ENCODE measurements at places on chromosomes 1 and 21. TPM values are rescaled to one million over a fixed set of nuclear protein-coding genes. Genes with fewer than 3 reads are reported as not detected.

DNA sequence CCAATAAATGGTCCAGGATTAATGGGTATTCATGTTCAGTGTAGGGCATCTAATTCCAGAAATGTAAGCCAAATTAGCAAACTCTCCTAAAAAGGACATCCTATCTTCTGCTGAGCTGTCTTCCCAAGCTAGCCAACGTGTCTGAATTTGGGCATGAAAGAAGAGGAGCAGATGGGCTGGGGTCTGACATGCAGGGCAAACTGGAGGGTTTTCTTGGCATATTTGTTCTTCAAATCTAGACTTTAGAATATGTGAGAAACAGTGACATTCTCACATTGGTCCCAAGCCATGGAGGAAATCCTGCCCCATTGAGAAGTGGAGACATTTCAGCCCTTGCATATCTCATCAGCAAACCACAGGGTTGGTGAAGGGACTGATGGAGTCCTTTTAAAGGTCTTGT is 67.2 kb downstream of the LRIG2 start:
- DNase-seq: no peak

GRCh38 chr1:164880644-164881043 is 321.7 kb downstream of the PBX1 start:
- no peak for DNase-seq

GRCh38 chr1:98496256-98496995 is 165.1 kb upstream of the SNX7 start:
- no peak for DNase-seq

DNA sequence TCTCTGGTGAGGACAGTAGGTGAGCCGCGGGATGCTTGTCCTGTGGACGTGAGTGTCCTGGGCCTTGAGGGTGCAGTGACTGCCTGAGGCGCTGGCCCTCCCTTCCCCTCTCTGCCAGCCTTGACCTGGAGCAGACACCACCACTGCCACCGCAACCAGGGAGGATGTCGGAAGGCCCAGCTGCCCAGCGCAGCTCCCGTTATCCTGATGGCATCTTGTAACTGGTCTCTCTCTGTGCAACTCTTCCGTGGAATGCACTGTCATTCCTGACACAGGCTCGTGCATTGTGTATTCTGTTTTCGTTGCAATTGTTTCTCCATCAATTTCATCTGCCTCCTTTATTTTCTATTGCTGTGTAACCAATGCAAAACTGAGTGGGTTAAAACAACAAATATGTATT is 118.2 kb downstream of the PCBP3 start:
- no peak for DNase-seq

DNA sequence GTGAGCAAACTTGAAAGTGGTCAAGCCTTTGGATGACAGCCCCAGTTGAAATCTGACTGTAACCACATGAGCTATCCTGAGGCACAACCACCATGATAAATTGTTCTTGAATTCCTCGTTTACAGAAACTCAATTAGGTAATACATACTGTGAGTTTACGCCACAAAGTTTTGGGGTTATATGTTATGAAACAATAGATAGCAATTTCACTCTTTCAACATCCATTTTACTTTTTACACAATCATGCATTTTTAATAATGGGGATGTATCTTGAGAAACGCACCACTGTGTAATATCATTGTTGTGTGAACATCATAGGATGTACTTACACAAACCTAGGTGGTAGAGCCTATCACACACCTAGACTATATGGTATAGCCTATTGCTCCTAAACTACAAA is 35.4 kb downstream of the OR2C3 start:
- DNase-seq: no peak

DNA sequence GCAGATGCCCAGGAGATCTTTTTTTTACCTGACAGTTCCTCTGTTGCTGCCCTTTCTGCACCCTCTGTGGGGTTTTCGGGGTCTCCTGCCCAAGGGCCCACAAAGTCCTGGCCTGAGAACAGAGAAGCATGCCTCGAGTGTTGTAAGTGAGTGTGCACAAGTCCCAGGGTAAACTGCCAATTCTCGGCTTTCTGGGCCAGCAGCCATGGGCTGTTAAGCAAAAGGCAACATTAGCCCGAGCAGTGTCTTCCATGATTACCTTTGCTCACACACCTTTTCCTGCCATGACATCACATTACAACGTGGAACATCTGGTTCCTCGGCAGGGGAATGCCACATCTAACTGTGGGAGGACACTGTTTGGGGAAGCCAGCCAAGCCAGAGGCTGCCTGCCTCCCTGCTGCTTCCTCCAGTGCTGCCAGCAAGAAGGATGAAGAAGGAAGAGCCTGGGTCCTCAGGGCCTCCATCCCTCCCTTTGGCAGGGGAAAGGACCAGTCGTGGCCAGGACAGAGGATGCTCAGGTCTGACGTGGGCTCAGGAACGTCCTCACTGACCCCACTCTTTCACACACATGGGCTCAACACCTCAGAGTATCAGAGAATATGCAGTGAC is 485.9 kb downstream of the OMA1 start:
- peak; percentile 55 for DNase-seq

- DNase-seq: no peak
Measured at GRCh38 chr1:65564493-65564892, 144.0 kb downstream of the LEPR start.

DNA sequence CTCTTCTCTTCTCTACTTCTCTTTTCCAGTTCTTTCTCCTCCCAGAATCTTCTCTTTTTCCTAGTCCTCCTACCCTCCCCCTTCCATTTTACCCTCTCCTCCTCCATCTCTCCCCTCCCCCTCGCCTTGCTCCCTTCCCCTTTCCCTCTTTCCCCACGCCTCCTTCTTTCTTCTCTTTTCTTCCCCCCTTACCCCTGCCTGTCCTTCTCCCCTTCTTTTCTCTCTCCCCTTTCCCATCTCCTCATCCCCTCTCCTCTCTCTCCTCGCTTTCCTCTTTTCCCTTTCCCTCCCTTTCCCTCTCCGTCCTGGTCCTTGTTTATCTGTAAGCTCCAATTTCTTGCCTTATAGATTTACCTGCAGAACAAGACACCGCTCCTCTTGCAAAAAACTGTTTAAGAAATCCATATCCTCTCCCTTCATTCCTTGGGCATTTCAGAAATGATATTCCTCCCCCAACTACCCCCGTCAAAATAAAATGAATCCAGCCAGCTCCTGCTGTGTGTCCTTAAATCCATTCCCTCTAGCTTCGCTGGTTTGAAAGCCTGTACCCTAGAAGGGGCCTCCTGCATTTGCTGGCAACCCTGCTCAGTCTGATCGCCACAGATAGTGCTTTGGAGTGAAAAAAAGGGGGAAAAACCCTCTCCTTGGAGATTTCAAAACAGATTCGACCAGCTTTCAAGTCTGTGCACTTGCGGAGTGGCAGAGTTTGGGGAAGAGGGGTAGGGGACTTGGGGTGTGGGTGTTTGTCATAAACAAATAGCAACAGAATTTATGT is 89.4 kb downstream of the PAPPA2 start:
- DNase-seq: no peak

DNA sequence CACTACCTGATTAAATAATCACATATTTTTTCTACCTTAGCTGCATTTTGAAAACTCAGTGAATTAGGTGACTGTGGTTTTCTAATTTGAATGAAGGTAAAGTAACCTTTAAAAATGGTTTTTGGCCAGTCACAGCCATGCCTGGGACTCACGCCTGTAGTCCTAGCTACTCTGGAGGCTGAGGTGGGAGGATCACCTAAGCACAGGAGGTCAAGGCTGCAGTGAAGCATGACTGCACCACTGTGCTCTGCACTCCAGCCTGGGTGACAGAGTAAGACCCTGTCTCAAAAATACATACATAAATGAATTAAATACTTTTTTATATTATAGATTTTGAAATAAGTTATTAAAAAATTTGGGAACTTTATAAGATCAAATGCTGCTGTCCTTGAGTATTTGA is 5.7 kb downstream of the CNST start:
- DNase-seq: no peak

GRCh38 chr1:53411541-53412152 is 47.6 kb upstream of the DMRTB1 start:
- DNase-seq: no peak

- DNase-seq: peak; percentile 25
Measured at GRCh38 chr1:203084588-203085527, 954 bp downstream of the MYOG start.

DNA sequence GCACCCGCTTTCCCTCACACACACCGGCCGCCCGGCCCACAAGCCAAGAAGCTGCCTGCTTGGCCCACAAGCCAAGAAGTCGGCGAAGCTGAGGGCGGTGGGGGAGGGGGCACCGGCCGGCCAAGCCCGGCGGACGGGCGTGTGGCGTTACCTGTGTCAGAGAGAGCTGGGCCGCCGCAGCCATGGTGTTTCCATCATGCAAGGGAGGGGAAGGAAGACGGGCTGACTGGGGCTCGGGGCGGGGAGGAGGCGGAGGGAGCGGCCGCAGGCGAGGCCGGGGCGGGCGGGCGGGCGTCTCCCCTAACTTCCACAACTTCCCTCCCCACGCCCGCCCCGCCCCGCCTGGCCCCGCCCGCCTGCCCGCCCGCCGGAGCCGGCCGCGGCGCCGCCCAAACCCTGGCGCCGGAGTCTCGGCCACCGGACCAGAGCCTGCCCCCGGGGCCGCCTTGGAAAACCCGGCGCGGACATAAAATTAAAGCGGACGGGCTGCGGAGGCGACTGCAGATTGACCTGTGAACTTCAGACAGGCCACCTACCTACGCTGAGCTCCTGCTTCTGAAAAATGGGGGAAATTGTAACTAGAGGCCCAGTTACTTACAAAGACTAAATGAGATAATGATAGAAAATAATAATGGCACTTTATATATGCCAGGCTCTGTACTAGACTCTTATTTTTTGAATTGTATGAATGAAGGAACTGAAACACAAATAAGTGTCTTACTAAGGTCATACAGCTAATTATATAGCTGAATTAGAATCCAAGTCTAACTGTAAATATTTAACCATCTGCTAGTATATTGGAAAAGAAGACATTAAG is at the start of gene EPS15:
Gene EPS15 (minus strand): TSS at position 219 of the 817 bp plus-strand sequence. CDS start 35 bp downstream, at position 184.
- DNase-seq: peak; percentile 95

DNA sequence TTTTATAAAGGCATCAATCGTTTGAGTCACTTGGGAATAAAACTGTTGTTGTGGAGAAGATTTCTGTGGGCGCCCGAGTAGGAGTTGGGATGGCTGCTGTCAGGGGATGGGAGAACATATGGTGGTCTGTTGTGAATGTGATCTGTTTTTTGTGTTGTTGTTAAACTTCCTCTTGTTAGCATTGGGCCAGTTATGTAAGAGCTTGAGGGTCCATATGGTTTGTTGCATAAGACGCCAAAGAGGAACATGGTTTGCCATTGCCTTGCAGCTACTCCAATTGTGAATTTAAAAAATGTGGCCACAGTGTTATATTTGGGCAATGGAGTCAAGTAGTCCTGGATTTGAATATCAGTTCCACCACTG is 136.1 kb upstream of the JUN start:
- DNase-seq: no peak

DNA sequence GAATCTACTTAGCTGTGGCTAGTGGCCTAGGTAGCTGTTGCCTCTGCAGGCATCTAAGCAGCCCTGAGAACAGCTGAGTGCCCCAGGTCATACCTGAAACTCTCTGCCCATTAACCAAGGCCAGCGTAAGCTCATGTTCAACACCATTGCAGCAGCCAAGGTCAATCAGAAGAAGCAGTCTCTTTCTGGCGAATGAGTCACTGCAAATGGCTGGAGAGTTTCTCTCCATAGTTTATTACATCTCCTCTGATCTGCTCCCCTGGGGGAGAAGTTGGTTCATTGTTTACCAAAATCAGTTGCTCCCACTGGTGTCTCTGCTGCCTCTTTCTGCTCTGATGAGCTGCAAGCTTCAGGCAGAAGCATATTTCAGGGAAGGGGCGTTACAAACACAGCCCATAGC is 6.9 kb upstream of the BCL9 start:
- no peak for DNase-seq

GRCh38 chr1:110430366-110430765 is 20.6 kb upstream of the PROK1 start:
- no peak for DNase-seq

DNA sequence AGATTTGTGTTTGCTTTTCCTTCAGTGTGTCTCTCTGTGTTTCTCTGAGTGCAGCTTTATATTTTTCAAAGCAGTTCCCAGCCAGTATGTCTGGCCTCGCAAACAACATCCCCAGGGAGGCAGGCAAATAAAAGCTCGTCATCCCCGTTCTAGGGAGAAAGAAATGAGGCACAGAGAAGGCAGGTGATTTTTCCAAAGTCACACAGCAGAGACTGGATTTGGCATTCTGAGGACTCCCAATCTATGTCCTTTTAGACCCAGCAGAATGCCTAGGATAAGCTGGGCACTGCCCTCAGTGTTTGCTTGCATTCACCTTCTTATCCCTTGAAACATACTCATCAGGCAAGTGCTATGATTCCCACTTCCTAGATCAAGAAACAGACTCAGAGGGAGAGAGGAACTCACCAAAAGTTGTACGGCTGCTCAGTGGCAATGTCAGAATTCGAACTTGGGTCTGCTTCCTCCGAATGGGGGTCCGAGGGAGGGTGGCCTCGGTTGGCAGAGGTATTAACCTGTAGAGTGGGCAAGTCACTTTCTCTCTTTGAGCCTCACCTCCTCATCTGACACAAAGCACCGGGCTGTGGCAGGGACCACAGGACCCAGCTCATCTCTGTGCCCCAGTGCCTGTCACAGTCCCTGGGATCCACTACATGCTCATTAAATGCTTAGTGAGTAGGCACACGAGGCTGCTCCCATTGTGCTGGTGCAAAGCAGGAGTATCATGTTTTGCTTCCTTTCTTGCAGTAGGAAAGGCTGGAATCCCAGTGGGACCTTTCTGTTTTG is 4.2 kb downstream of the RAP1GAP start:
- no peak for DNase-seq

DNA sequence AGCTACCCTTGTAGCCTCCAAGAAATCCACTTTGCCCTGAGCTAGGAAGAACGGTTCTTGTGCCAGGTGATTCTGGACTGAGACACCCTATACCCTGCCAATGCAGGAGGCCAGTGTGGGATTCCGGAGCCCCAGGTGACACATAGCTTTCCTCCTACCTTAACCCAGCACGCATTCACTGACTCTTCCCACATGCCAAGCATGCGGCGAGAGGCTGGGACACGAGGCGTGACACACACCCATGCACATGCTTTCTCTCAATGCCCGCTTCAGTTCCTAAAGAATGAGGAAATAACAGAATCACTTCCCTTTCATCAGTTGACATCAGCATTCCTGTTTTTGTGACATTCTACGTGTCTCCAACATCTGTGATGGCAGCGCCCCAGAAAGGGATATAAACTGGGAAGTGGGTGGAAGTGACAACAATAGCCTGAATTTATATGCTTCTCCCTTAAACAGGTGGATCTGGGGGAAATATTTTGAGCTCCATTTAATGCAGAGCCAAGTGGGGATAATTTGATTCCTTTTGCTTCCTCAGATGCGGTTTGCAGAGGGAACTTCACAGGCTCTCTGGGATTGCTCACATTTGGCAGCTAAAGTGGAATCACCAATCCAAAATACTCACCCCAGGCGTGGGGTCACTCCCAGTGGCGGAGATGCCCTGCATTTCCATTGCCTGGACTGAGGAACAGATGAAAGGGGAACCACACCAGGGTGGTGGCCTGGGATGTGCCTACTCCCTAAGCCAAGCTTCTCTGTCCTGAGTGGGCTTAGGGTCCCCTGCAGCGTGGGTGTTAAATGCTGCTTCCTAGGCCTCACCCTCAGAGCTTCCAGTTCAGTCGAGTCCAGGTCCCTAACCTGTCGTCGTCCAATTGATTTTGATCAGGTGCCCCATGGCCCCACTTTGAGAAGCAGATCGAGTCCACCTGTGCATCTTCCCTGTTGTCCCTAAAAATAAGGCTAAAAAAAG is 445.1 kb downstream of the SIPA1L2 start:
- no peak for DNase-seq

The TRNP1 gene
- 188 TPM for total RNA-seq

The OR6P1 gene
- total RNA-seq: not detected

The CSF3R gene
- total RNA-seq: 20.5 TPM

The TTLL10 gene
- not detected for total RNA-seq

The MTMR11 gene
- total RNA-seq: 3.6 TPM

The FOXD2 gene
- not detected for total RNA-seq

The KCNK1 gene
- 11.9 TPM for total RNA-seq

The SLC45A1 gene
- not detected for total RNA-seq

The C8A gene
- total RNA-seq: not detected

Data from stomach (tissue), 19 donors.